Forelimb muscle (tissue), 1 donor: ENCODE measurements at places on chromosomes 3 and 15. TPM values are rescaled to one million over a fixed set of nuclear protein-coding genes. Genes with fewer than 3 reads are reported as not detected.
A peak's percentile ranks its signal among the peaks of the same experiment; 100 is the strongest.

DNA sequence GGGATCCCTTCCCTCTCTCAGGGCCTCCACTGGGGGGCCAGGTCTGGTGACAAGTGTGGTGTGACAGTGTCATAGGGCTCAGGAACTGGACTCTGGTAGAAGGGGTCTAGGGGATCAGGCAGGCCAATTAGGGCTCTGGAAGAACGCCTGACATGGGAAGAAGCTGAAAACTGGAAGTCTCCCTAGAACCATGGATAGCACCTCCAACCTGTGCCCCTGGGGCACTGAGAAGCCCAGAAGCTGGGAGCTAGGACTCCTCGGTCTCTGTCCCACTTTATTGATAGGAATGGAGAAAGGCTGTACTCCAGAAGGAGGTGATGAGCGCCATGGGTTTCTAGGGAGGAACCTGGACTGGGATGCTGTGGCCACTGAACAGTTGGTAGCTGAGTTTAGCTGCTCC lies 30.7 kb downstream of the INSYN1 start:
- DNase-seq, result no peak

MYO5C gene
- polyA plus RNA-seq, result 8.5 TPM

CYP11A1 gene
- polyA plus RNA-seq, result 1.0 TPM

- DNase-seq, result no peak
Measured at GRCh38 chr15:96331144-96331944, 844 bp downstream of the NR2F2 start.

DHFR2 gene
- polyA plus RNA-seq, result 3.4 TPM

- DNase-seq, result no peak
Measured at GRCh38 chr15:66025972-66026371, 156.7 kb downstream of the RAB11A start.

MME gene
- 7.7 TPM for polyA plus RNA-seq

- DNase-seq, result no peak
Measured at GRCh38 chr3:55500555-55501330, 13.6 kb upstream of the WNT5A start.

GRCh38 chr3:65252266-65252665 lies 564.5 kb upstream of the ADAMTS9 start:
- DNase-seq, result no peak

DNA sequence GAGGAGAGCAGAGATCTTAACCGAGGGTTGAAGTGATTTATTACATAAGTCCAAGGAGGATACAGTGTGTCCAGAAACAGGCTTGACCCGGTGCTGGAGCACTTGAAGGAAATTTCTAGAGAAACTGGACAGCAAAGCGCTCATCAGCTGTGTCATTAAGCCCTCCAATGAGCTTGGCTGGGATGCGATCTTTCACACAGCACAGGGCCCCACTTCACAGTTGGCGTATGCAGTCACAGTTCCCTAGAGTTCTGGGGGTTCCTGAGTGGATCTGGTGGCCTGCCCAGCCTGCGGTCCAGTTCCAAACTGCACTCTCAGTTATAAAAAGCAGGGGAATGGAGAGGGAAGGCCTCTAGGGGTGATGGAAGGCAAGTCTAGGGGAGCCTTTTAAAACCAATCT lies 13.6 kb downstream of the ST8SIA2 start:
- DNase-seq, result peak; percentile 62

- DNase-seq, result no peak
Measured at GRCh38 chr3:117399311-117400078, 689.9 kb downstream of the TUSC7 start.

- DNase-seq, result no peak
Measured at GRCh38 chr3:197430502-197430901, 125.3 kb downstream of the BDH1 start.

DNA sequence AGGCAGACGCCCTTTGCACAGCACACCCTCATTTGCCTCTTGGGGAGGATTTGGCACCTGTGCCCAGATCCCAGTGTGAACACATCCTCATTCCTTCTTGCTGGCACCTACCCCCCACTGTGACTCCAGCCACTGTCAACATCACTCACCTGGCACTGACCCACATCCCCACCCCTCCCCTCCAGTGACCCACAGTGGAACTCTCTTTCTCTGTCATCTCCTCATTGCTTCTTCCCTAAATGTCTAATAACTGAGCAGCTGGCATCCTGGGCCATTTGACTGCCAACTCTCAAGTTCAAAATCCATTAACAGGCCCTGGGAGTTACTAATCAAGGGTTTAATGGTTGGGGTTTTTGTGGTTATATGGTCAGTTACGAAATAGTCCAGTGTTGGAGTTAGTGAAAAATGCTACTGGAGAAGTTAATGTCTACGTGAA lies 14.4 kb downstream of the SNAPC5 start:
- no peak for DNase-seq

DNA sequence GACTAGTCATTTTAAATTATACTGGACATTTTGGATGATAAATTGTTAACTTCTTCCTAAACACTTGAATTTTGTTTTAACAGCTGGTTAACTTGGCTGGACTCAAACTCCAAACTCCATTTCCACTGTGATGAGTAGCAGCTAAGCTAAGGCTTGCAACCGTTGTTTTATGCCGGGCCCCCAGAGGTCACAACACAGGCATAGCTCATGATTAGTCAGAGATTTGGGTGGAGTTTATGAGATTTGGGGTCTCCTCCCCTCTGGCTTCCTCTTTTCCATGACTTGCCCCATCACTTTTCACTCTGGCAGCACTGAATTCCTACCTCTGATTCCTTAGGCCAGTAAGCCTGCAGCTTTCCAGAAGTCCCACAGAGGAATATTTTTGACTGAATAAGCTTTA lies 12.8 kb downstream of the THAP10 start:
- DNase-seq, result no peak
